ENCODE measurements at places on chromosomes 5 and 9.

DNA sequence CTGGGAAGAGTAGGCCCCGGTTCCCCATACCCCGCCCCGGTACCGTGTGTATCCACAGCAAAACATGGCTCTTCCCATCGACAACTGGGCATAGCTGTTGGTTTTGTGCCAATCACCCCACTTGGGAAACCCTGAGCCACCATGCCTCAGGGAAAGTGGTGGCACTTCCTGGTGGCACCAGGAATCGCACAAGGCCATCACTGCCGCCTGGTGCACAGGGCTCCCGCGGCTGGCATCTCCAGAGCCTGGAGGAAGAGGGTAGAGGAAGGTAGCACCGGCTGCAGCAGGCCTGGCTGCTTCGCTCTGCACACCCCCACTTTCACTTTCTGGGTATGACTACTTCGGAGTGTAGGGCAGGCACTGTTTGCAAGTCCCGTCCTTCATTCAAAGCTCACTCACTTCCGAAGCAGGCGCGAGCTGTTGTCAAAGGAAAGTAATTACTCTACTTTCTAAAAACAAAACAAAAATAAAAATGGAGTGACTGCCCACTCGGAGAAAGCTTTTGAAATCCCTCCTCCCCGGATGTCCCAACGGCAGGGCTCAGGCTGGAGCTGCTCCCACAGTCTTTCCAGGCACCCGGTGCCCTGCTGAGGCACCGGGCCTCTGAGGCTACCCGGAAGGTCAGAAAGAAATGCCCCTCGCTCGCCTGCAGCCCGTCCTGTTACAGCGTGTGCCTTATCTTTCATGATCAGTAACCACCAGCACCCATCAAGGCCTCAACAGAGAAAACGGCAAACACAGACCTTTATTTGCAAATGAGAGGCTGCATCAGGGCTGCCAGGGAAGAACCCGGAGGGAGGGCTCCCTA, 2.0 kb downstream of the BRD3 start:
- DNase-seq = peak; percentile 60

DNA sequence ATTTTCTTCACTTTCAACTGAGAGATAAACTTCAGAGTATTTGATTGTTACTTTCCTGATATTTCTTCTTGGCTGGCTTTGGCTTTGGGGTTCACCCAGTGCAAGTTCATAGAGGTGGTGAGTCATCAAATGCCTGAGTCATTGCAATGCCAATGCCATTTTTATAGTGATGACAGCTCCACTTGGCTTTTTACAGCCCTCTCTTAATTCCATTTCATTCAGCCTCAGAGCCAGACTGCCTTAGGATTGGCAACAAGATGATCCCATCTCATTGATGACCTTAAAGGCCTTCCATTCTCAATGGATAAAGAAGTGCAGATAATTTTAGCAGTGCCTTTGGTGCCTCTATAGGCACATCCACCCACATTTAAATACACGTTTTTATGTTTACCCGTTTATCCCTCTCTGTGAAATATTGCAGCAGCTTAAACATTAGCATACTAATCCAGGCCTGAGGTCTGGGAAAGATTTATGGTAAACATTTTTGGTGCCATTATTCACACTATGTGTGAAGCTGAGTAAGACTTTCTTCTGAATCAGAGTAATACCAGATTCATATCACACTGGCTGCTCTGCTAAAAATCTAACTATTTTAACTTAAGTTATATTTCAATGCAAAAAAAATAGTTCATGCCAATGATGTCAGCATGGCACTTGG, 88.9 kb upstream of the TYRP1 start:
- no peak for DNase-seq

- no peak for DNase-seq
Observed at GRCh38 chr9:136567651-136568287, 21.9 kb upstream of the NOTCH1 start.

DNA sequence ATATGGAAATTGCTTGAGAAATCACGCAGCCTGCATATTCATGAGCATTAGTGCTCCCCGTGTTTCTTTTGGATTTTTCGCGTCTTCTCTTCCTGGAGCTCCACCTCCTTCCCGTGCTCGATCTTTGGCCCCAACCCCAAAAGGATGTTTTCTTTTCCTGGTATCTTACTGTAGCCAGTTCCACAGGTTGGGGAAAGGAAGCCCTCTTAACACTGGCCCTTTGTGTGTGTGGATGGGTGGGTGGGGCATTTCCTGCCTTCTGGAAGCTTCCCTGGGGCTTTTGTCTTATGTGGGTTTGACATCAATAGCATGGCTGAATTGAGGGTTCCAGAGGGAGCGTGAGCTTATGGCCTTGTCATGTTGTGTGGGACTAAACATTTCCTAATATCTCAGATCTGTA, 21.9 kb downstream of the STXBP1 start:
- DNase-seq = no peak

- DNase-seq = no peak
Observed at GRCh38 chr5:129141696-129142095, 47.1 kb downstream of the ISOC1 start.

DNA sequence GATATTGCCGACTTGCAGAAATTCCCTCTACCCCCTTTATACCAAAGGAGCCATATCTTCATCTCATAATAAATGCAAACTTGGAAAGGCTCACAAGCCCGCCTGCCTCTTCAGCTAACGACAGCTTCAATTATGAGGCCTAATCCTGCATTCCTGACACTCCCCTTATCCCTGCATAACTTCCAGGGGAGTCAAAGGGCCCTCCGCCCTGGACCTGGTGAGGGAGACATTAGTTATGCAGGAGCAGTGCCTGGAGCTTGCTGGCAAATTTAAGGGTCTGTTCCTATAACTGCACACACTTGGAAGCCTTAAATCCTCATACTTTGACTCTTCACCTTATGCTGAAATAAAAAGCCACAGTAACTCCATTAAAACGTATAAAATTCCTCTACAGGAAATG, 617.9 kb downstream of the BNC2 start:
- DNase-seq = no peak

GRCh38 chr5:115098041-115098702, 71.5 kb downstream of the TRIM36 start:
- DNase-seq = peak; percentile 40

DNA sequence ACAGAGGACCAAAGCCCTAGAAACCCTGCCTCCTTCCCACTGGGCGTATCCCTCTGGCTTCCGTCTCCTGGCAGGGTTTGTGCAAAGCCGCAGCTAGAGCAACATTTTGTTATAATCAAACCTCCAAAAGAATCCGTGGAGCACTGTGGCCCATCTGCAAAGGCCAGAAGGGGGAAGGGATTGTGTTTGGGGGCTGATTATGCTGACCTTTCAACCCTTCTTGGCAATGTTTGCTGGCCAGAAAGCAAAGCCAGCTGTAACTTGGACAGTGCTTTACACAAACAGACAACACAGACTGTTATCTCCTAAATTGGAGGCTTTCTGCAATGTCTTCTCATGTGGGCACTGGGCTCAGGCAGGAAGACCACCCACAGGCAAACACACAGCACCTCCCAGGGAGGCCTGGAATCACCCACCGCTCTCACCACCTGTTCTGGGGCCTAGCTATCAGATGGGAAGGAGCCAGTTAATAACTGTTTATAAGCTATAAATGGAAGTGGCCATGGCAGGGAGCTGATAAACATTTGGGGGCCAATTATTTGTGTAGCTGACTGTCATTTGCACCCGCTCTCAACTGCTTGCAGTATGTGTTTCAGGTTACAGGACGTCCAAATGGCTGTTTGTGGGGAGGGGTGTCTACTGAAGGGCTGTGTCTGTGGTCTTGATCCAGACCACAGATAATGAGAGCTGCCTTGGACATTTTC, 121.6 kb upstream of the ERCC6L2 start:
- DNase-seq = no peak

DNA sequence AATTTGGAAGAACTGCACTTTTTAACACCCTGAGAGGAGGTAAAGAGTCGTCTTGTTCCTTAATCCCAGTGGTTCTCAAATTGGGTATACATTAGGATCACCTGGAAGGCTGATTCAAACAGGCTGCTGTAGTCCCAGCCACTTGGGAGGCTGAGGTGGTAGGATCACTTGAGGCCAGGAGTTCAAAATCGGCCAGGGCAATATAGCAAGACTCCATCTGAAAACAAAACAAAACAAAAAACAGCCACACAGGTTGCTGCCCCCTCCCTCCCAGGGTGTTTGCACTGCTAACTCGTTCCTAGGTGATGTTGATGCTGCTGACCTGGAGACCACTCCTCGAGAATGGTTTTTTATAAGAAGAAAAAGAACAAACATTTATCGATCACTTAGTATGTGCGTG, 1.5 kb upstream of the TBC1D9B start:
- no peak for DNase-seq

DNA sequence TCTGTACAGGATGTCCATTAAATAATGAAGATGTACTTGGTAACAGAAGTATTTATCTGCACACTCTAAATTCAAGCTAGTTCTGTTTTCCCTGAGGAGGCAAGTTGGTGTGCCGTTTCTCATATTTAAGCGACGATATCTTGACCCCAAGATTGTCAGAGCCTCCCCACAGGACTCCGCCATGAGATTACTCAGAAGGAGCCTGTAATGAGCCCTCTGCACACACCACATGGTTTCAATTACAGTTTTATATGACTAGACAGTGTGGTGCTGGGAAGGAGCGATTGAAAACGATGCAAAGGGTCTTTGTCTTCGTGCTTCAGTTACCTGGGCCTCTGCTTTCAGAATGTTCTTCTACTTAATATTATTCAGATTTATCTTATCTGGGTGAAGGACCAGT, 840.4 kb upstream of the WWC1 start:
- no peak for DNase-seq

GRCh38 chr9:16661816-16662215, 208.7 kb downstream of the BNC2 start:
- DNase-seq = no peak

- no peak for DNase-seq
Observed at GRCh38 chr5:58318468-58318867, 141.4 kb downstream of the PLK2 start.

- no peak for DNase-seq
Observed at GRCh38 chr5:95718738-95719137, 12.4 kb upstream of the RHOBTB3 start.

- no peak for DNase-seq
Observed at GRCh38 chr9:137663584-137663983, 44.8 kb downstream of the EHMT1 start.

DNA sequence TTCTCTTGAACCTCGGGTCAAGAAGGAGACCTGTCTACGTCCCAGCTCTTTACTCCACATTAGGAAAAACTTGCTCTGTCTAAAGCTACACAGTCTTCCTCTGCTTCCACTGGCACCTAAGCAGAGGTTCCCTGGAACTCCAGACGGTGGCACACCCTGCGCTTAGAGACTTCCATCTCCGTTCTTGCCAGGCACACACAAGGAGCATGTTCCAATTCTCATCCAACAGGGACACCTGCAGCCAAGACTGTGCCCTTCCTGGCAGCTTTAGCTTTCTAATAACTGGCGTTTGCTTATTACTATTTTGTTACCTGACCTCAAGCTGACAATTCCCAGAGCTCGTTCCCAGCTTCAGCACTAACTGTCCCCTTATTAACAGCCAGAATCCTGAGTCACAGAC, 16.0 kb downstream of the CAPSL start:
- DNase-seq = no peak

- no peak for DNase-seq
Observed at GRCh38 chr9:110669433-110669832, 842 bp downstream of the MUSK start.

DNA sequence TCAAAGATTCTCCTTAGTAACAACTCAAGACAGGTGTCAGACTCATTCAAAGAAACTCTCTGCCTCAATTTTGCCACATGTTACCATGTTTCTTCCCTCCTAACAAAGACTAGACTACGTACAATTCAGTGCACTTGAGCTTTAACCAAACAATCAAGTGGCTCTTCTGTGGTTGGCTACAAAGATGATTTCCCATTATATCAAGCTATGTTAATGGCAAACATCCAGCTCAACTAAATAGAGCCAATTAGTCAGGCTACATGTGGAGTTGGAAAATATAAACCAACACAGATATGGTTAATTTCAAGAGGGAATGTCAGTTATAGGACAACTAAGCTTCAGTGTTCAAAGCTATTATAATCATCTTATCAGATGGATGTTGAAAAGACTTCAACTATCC, 29.2 kb upstream of the ADRA1B start:
- no peak for DNase-seq

- no peak for DNase-seq
Observed at GRCh38 chr5:29811914-29812679, 1381.4 kb upstream of the CDH6 start.

DNA sequence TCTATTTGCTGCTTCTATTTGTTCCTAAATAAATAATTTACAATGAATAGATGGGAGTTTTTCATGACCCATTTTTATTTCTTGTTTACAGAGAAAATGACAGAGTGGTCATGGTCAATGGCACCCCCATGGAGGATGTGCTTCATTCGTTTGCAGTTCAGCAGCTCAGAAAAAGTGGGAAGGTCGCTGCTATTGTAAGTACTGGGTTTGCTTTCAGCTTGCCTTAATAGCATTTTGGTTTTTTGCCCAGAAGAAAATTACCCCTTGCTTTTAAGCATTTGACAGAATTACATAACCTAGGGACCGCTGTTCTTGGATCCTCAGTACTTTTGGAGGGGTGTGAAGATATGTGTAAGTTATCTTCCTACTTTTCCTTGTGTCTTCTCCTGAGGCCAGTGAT, 44.1 kb downstream of the TJP2 start:
- no peak for DNase-seq

DNA sequence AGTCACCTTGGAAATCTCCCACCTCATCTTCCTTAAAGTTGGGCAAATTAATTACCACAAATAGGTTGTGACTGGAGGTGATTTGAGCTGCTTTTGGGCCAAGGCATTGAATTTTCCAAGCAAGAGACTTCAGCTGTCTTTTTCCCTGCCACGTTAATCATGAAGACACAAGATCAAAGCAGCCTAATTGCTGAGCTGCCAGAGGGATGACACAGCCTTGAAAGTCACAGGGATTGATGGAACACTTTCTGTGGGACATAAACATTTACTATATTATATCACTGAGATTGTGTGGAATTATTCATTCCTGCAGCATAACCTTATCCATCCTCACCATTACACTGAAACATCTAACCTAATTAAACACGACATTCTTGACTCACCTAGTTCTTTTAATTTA, 172.2 kb downstream of the FAM170A start:
- DNase-seq = no peak

- DNase-seq = no peak
Observed at GRCh38 chr5:191036-191948, at the start of gene LRRC14B. Gene LRRC14B (plus strand): TSS chr5:191495. CDS start chr5:191539, 44 bp downstream.

DNA sequence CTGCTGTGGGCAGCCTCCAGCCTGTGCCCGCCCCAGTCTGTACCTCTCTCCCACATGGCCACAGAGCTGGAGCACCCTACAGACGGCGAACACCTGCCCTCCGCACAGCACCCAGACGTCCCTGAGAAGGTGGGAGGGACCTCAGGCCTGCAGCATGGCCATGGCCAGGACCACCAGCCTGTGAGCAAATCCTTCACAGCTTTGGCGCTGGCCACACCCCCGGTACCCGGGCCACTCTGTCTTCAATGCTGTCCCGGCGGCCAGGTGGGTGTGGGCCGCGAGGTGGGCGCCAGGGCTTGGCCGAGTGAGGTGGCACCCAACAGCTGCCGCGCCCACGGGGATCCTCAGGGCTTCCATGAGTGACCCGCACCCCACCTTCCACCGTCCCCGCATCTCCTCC, 18.7 kb downstream of the NOTCH1 start:
- DNase-seq = no peak

Data from CD4-positive, alpha-beta T cell treated with Interleukin-10 for 1 hour (primary cell).